Activated T-cell treated with anti-CD3 and anti-CD28 coated beads, Interleukin-2, amount 50 U/mL, for 4 hours (primary cell): ENCODE measurements at places on chromosomes 6 and 20. TPM values are rescaled to one million over a fixed set of nuclear protein-coding genes. Genes with fewer than 3 reads are reported as not detected.

ATP6V1G2 gene
- total RNA-seq = 0.38 TPM

SLC17A2 gene
- total RNA-seq = 0.33 TPM

ASF1A gene
- 40.2 TPM for total RNA-seq

VSX1 gene
- total RNA-seq = not detected

PRICKLE4 gene
- not detected for total RNA-seq

FNDC1 gene
- total RNA-seq = not detected

IYD gene
- 0.03 TPM for total RNA-seq

TRIM15 gene
- not detected for total RNA-seq

MAS1 gene
- total RNA-seq = not detected

DNAAF9 gene
- total RNA-seq = 0.79 TPM

PRR3 gene
- total RNA-seq = 49.3 TPM

BEND6 gene
- total RNA-seq = not detected

SH3BGRL2 gene
- total RNA-seq = 0.14 TPM

HLA-DPB1 gene
- 6.3 TPM for total RNA-seq

HLA-B gene
- 5,156 TPM for total RNA-seq

SAMD3 gene
- total RNA-seq = 2.2 TPM

PAX1 gene
- not detected for total RNA-seq

RING1 gene
- total RNA-seq = 66.3 TPM

ELOVL4 gene
- total RNA-seq = 0.51 TPM

KCNK5 gene
- total RNA-seq = 21.3 TPM

DNA sequence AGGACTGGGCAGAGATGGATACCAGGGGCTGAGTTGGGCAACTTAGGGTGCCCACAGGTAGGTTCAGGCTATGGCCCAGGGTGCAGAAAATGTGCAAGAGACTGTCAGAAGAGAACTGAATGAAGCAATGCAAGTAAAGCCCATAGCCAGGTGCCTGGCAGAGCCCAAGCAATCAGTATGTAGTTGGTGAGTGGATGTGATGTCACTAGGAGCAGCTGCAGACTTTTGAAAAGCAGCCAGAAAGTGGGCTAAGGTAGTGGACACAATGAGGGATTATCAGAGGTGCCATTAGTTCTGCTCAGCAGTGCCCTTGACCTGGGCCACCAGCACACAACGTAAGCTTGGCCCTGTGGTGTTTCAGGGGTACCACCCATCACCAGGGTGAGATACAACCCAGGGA lies 135.3 kb downstream of the SOBP start:
- no peak for DNase-seq

DNA sequence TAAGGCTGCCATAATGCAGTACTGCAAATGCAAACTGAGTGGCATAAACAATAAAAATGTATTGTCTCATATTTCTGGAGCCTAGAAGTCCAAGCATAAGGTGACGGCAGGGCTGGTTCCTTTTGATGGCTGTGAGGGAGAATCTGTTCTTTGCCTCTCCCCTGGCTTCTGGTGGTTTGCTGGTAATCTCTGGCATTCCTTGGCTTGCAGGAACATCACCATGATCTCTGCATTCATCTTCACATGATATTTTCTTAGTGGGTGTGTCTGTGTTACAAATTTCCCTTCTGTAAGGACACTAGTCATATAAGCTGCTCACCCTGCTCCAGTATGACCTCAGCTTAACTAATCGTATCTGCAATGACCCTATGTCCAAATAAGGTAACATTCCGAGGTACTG lies 1104.2 kb upstream of the CITED2 start:
- DNase-seq = no peak

GRCh38 chr6:26520237-26520849 lies 17.8 kb upstream of the HMGN4 start:
- DNase-seq = no peak

DNA sequence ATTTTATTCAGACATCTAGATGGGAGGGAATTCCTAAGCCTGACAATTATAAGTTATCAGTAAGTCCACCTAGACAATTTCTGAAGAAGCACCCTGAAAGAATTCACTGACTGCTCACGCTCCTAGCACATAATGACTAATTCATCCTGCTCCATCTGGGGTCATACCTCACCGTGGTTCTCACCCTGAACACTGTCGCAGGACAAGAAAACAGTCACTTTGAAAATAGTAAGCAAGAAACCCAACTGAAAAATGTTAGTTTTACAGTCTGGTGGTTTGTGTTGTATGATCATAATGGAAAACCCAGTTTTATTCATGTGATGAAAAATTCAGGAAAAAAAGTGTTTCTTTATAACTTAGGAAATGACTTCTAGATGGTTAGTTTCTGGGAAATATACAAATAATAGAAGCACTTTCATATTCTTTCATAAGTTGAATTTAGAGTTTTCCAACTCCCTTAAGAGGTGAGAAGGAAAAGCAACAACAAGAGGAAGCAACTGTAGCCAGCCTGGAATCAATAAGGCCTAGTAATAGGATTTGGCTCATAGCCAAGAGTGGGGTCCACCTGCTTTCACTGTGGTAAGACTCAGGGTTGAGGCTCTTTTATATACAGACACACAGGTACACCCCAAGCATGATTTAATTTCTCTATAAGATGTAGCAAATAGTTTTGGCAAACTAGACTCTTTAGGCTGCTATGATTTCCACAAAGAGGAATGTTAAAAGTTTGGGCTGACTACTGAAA lies 94.1 kb downstream of the HIVEP2 start:
- DNase-seq = peak; percentile 40

GRCh38 chr6:24918641-24919055 lies 17.1 kb downstream of the RIPOR2 start:
- no peak for DNase-seq

DNA sequence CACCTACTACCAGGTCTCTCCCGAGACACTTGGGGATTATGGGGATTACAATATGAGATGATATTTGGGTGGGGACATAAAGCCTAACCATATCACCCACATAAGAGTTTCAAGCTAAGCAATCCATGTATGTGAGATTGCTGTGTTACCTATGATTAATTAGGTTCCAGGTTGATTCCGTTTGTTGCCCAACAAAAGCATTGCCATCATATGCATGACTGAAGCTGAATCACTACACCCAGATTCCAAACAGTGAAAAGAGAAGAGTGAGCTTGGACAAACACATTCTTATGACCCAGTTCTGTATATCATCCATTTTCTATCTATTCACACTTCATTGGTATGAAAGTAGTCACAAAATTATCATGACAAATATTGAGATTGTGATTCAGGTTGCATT lies 952.5 kb upstream of the MAN1A1 start:
- no peak for DNase-seq

DNA sequence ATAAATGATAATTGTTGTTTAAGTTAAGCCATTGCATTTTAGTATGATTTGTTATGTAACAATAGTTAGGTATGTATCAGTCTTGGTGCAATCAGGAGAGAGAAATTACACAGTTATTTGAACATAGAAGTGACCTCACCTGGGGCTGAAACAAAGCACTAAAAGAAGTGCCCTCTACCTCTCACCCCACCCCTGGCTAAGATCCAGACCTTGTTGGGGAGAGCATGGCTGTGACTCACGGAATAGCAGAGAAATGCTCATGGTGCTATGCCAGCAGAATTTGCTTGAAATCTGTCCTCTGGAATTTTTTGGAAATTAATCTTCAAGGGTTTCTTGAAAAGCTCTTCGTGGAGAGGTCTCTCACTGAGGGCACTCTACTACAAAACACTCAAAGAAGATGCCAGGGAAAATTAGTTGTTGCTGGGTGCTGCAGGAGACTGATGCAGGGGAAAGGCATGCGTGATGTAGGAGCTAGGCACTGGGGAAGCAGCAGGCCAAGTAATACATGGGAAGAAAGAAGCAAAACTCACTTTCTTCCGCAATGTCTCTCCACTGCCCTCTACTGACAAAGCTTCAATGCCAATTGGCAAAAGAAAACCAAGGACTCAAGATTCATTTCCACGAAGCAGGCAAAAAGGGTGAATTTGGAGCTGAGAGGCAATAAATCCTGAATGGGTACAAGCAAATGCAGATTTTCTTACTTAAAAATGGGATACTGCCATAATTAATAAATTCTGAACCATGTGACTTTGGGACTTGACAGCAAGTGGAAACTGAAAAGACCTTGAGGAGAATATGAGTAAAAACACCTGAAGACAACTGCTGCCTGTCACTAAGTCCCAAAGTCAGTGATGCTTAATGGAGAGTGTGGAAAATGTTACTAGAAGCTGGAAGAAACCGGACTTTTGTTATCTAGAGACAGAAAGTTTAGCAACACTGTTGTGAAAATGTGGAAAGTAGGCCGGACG lies 136.3 kb upstream of the ZNF184 start:
- no peak for DNase-seq

DNA sequence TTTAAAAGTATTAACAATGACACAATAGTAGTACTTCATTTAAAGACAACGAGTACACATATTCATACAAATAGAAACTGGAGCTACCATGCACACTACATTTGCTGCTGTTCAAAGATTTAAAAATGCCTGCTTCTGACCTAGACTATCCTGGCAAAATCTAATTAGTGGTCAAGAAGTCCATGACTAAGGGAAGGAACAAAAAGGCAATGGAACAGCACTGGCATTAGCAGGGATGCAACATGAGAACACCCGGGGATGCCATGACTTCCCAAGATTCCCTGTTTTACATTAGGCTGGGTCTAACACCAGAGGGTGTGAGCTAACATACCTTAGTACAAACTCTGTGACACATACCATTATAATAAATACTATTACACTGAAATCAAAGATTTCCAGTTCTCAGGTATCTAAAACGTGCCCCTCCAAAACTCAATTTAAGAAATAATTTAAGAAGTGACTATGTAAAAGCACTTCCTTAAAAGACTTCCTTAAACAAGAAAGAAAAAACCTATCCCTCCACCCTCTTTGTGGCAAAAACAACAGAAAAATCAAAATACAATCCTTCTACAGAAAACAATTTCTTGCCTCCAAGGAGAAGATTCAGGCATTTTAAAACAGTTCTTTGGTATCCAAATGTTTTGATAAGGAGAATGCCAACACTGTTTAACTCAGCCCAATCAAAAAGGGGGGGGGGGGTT lies 25.5 kb downstream of the CHD6 start:
- no peak for DNase-seq

DNA sequence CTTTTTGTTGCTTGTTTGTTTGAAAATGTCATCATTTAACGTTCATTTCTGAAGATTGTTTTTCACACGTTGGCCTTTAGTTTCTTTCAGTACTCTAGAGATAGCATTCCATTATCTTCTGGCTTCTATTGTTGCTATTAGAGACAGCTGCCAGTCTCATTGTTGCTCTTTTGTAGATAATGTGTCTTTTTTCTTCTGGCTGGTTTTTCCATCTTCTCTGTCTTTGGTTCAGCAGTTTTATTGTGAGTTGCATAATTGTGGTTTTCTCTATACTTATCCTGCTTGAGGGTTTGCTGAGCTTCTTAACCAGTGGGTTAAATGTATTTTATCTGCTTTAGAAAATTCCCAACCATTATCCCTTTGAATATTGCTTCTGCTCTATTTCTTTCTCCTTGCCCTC lies 23.2 kb upstream of the AIG1 start:
- no peak for DNase-seq

- no peak for DNase-seq
These were observed 211.3 kb upstream of the RUNX2 start for GRCh38 chr6:45116714-45117410.

GRCh38 chr6:38604700-38605099 lies 35.0 kb downstream of the BTBD9 start:
- DNase-seq = no peak

- no peak for DNase-seq
These were observed 215.2 kb downstream of the TMEM242 start for GRCh38 chr6:157107915-157108651.

DNA sequence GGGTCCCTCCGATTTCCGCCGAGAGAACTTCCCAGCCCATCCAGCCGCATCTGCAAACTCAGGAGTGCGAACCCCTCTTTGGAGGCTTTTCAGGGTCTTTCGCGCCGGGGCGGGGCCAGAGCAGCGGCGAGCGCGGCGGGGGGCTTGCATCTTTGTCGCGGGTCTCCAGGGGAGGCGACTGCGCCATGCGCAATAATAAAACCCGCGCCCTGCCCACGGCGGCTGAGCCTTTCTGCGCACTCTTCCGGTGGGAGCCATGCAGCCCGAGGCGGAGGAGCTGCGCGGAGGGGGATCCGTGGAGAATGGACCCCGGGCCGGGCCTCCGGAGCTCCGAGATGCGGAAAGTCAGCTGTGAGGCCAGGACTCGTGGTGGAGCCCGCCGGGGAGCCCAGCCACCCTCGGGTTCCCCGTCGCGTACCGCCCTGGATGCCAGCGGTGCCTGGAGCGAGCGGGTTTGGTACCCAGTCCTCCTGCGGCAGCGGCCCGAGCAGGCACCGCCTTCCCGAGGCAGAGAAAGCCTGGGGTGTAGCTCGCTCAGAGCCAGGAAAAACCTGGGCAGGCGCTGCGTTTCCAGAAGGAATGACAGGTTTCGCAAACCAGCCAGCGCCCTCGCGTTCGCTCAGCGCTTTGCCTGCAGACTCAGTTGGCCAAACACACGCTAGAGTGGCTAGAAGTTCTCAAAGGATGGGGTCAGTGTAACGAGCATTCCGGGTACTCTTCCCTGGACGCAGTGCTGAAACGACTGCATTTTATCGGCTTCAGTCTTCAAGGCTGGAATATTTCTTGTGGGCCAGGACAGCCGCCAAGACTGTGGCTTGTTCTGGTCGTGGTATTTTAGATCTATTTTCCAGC lies 1.2 kb downstream of the AKAP12 start:
- no peak for DNase-seq

GRCh38 chr6:126188279-126188909 lies 151.5 kb upstream of the CENPW start:
- DNase-seq = no peak

DNA sequence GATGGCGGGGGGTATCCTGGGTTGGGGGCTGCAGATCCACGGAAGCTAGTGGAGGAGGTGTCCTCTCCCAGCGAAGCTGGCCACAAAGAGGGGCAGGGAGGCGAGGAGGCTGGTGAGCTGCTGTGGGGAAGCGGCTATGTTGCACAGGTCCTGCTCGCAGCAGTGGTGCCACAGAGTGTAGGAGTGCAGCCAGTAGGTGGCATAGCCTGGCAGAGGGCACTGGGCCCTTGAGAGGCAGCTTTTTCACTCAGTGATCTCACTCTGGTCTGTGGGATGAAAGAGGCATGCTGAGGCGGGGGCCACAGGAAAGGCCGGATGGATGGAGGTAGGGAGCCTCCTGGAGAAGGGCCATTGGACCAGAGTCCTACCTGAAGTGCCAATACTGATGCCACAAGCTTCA lies 2.9 kb upstream of the LY6G6D start:
- no peak for DNase-seq

GRCh38 chr6:161436106-161436876 lies 162.4 kb upstream of the AGPAT4 start:
- no peak for DNase-seq

DNA sequence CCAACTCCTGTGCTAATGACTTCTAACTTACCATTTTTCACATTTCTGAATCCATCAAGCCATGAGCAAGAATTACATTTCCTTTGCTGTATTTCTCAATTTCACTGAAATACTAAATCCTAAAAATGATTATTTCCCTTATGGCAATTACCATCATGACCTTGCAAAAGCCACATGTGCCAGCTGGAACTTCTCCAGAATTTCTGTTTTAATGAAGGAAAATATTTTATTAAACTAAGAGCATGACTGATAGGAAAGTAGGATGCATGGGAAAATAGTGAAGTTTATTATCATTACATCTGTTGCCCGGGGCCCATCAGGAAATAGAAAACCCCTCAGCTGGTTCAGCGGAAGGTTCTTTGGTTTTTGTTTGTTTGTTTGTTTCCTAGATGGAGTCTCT lies 14.4 kb upstream of the TMEM242 start:
- no peak for DNase-seq
